Activated T-cell treated with anti-CD3 and anti-CD28 coated beads, Interleukin-2, amount 50 U/mL, for 48 hours (primary cell): ENCODE measurements at places on chromosomes 7 and 10.
A peak's percentile ranks its signal among the peaks of the same experiment; 100 is the strongest.

GRCh38 chr10:71078454-71079145 lies 133.8 kb upstream of the UNC5B start:
- peak; percentile 5 for DNase-seq

GRCh38 chr10:91800756-91801155 lies 2.5 kb downstream of the TNKS2 start:
- DNase-seq: no peak

DNA sequence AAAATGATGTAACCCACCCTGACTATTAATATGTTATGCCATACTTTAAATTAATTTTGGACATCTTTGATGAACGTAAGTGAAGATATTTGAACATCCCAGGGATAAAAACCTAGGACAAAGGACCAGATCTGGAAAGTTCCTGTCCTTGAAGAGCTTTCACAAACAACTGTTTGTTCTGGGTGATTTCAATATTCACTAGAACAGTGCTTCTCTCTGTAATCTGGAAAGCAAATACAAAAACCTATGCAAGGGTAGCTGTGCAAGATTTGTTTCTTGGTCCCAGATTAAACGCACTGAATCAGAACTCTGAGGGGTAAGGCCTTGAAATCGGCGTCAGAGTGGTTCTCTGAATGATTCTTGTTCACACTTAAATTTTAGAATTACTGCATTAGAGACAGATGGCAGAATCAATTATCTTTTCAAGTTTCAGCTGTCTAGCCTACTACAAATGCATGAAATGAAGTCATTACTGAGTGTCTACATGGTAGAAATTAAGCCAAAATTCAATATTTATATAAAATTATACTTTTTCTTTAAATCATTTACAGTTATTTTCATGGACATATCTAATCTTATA lies 69.6 kb upstream of the CSTF2T start:
- no peak for DNase-seq

GRCh38 chr7:19932549-19933249 lies 159.3 kb upstream of the TMEM196 start:
- no peak for DNase-seq

GRCh38 chr10:35133586-35133985 lies 6.9 kb downstream of the CREM start:
- no peak for DNase-seq

- no peak for DNase-seq
Observed at GRCh38 chr7:13279854-13280435, 592.5 kb downstream of the ARL4A start.

- DNase-seq: no peak
Observed at GRCh38 chr7:111113263-111114017, 22.5 kb downstream of the LRRN3 start.

- DNase-seq: no peak
Observed at GRCh38 chr7:37409461-37409860, 39.2 kb downstream of the ELMO1 start.

DNA sequence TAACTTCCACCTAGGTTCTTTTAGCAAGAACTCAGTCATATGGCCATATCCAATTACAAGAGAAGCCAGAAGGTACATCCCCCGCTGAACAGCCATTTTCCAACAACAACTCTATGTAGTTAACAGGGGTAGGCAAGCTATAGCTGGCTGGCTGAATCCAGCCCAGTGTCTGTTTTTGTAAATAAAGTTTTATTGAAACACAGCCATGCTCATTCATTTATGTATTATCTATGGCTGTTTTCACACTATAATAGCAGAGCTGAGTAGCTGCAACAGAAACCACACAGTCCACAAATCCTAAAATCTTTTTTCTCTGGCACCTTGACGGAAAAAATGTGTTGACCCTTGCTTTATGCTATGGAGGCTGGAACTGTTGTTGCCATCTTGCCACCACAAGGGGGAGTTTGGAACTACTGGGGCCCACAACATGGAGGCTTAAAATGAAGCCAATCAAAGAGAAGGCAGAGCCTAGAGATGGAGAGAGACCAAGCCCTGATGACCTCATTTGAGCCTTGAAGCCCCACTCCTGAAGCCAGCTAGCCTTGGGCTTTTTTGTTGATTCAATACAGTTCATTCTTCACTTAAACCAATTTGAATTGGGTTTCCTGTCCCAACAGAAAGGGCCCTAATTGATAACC lies 33.3 kb upstream of the XPNPEP1 start:
- peak; percentile 37 for DNase-seq

DNA sequence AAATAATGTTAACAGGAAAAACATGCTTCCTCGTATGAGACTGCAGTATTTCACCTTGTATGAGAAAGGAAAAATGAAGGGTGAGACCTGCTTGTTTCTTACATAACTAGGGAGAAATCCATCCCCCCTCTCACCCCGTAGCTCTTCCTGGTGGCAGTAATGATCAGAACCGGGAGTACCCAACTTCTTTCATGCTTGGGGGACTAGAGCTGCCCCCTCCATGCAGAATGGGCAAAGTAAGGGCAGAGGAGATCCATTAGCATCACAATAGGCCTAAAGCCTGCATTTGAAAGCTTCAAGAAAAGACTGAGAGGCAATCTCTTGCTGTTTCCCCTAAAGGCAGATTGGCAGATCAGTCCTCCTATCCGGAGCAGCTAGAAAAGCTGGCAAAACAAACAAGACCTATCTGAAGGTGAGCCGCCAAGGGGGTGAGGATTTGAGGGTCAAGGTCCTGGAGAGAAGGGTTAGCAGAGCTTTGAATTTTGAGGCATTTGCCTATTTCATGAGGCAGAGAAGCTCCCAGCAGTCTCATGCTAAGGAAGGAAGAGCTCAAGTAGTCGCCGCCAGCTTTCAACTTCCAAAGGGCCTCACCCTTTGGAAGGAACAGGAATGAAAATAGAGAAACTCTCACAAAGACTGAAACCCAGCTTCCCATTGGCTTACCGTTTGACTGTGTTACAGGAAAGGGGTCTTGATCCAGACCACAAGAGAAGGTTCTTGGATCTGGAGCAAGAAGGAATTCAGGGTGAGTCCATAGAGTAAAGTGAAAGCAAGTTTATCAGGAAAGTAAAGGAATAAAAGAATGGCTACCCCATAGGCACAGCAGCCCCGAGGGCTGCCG lies 36.2 kb downstream of the BAG3 start:
- no peak for DNase-seq

GRCh38 chr7:140200061-140200989 lies 23.5 kb upstream of the KDM7A start:
- DNase-seq: no peak

DNA sequence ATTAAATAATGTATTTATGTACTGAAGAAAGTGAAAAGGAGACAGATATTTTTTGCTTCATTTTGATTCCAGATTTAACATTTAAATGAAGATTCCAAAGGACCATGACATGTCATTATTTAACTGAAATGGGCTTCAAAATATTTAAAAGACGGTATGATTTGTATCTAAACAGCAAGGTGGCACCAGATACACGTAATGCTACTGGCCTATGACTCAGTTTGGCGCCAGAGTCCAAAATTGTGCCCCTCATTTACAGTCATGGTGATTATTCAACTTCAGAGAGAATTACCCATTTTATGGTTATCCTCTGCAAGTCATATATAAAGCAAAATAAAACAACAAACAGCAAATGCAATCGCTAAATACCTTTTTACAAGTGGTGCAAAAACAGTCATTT lies 94.5 kb downstream of the ETV1 start:
- DNase-seq: no peak

- DNase-seq: peak; percentile 84
Observed at GRCh38 chr7:2670720-2671391, 17.1 kb upstream of the AMZ1 start.

DNA sequence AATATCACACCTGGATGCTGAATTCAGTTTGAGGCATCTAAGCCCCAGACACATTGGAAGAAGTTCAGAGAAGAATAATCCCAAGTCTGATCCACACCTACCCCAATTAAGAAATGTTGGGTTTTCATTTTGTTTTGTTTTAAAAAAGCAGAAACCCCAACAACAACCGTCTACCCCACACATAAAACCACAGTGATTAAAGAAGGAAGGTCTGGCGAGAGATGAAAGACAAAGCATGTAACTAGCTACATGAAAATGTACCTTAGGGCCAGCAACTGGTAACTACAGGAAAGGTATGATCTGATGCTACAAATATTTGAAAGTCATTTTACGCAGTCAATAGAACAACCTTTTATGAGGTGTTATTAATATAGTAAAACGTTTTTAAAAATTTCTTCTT lies 1112.3 kb downstream of the GATA3 start:
- no peak for DNase-seq

DNA sequence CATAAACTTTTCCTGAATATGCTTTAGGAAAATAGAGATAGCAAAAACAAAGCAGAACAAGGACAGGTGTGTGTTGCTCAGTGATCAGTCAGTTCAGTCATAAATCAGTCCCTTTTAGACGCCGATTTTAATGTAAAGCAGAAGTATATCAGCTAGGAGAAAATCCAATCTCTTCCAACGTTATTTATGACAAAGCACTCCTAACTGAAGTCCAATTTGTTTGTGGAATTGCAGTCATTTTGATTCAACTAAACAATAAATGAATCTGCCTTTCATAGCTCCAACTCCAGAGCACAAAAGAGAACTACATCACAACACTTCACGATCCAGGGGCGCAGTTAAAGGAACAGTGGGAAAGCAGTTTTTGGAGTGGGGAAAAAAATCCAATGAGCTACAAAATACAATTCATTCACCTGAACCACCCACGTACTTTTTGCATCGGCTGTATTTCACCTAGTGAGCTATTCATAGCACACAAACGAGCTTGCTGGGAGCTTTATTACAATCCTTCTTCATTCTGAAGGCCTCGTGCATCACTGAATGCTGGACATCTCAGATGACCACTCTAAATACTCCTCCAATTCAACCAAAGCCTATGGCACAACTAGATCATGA lies 151.3 kb downstream of the LRRN3 start:
- DNase-seq: no peak

- no peak for DNase-seq
Observed at GRCh38 chr7:157994319-157994718, 593.3 kb downstream of the PTPRN2 start.

- DNase-seq: no peak
Observed at GRCh38 chr10:116353817-116354216, 29.6 kb downstream of the CCDC172 start.

GRCh38 chr10:21260066-21260465 lies 265.4 kb downstream of the SKIDA1 start:
- DNase-seq: no peak

GRCh38 chr10:63268149-63268797 lies 135.1 kb downstream of the NRBF2 start:
- DNase-seq: no peak

DNA sequence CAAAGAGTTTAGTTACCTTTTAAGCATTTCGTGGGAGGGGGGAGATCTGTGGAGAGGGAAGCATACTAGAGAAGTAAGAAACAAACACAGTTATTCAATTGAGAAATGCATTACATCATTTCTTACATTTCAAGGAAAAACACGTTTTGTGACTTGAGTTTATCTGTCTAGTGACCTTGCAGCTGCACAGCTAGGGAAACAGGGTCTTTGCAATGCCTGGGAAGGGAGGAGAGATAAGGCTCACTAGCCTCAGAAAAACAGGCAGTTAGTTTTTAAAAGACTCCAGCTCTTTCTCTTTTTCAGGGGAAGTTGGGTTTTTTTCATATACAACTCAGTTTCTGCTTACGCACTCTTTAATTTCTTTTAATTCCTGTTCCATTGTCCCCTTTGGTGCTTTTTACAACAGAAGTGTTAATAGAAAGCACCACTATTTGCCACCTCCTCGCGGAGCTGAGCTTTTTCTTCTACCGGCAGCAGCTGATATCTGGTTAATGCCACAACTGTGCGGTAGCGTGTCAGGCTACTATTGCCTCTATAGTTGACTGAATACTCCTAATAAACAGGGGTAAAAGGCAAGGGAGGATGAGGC lies 5.6 kb downstream of the CYP3A43 start:
- no peak for DNase-seq

DNA sequence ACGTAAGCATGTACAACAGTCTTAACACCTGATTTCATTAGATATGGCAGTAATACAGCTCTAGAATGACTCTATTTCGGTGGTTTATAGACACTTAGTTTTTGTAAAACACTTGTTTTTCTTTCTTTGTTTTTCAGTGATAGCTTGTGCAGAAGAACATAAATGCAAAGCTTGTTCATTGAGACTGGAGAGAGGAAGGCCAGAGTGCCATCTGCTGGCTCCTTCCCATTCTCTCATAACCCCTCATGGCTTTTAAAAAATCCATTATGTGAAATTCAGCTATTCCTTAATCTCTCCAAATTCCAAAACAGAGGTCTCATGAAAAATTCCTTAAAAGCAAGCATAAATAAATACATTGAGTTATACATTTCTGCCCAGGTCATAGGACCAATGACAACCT lies 76.3 kb downstream of the CACNB2 start:
- no peak for DNase-seq

DNA sequence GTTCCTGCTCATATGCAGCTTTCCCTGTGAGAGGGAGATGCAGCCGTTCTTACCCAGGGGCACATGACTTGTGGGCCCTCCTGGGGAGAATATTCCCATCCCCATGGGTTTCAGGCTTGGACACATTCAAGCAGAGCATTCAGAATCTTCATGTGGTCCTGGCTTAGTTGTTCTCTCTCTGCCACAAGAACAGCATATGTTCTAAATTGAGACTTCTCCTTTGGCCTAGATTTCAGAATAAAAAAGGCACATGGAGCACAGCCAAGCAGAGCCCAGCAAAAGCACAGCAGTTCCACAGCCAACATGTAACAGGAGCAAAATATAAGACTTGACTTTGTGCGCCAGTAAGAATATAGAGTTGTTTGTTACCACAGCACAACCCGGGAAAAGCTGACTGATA lies 306.4 kb upstream of the MYO3A start:
- no peak for DNase-seq

GRCh38 chr10:78985973-78986818 lies 82.6 kb upstream of the ZMIZ1 start:
- DNase-seq: no peak

DNA sequence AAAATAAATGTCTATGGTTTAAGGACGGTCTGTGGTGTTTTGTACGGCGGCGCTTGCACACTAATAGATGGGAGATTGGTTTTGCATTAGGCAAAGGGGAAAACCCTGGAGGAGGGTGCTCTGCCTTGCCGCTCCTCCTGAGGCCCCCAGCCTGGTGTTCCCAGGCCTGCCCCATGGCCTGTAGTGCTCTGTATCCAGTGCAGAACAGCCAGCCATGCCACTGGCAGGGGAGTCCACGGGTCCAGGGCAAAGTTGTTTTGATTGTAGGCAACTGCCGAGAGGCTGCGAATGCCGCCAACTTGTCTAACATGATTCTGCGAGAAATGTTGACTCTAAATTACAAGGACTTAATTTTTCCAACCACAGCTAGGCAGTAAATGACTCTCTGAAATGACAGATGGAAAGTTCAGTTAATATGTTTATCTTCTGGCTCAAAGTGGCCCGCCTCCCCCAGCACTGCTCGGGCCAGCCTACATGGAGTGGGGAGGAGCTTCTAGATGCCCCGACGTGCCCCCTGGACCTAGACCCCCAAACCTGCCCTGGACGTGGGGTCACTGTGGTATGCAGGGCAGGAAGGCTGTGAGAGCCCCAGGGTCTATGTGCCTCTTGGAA lies 104.6 kb upstream of the GDF10 start:
- DNase-seq: peak; percentile 60

GRCh38 chr10:73867126-73867807 lies 7.1 kb downstream of the CAMK2G start:
- DNase-seq: no peak

- no peak for DNase-seq
Observed at GRCh38 chr10:60433684-60434083, 44.0 kb upstream of the ANK3 start.

GRCh38 chr10:133523631-133524203 lies 3.4 kb upstream of the CYP2E1 start:
- DNase-seq: no peak
